Anterior cingulate cortex (tissue), 58 donors: ENCODE measurements at places on chromosomes 12 and 14.

DNA sequence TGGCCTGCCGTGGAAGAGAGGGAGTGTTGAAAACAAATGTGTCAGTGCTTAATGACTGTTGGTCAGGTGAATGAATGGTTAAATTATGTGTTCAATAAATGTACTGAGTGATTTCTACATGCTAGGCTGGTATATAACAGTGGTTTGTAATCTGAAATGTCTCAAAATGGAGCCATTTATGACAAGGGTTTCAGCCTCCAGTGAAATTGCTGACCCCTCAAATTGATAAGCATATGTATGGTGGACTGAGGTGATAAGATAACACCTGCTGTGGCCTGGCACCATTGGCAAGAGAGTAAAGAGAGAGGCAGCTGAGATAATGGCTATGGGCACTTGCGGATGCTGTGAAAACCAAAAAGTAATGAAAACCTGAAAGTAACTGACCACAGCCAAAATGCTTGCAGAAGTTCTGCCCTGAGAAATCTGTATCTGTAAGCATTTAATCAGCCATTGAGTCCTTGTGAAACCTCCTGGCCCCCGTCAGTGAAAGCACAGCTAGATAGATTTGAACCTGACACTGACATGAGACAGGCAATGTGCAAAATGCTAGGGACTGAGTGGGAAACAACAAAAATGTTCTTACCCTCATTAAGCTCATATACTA lies 1.4 kb upstream of the BCAT1 start:
- DNase-seq: no peak

DNA sequence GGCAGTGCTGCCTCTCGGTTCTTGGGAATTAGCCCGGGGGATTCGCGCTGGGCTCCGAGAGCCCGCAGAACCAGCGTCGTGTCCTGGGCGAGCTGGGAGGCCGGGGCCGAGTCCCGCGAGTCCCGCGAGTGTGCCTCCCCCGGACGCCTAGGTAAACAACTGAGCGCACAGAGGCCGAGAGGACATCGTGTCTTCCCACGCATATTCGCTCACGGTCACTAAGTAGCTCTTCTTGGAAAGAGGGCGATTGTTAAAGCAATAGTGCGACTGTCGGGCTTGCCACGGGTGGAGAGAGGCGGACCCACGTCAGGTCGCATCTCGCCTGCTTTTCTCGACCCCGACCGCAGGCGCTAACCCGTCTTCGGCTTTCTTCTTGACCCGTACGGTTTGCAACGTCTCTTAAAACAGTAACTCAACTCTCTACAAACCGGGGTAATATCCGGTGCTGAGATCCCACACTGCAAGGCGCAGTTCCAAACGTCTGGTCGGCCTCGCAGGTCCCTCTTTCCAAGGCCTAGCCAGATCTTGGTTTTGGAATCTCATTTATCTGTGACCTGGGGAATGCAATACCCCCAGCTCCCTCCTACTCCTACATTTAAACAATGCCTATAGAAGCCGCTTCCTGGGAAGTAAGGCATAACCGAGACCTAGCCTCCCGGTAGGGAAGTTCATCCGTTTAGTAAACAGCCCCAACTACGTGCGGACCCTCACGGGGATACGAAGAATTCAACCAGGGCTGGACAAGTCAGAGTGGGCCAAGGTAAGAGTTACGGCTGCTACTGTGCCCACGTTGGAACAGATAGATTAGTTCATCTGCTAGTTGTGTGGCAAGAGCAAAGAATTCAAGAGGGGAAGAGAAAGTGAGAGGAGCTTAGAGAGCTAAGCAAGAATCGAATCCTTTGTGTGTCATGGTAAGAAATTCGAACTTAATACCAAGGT lies 736 bp upstream of the PHLDA1 start:
- DNase-seq: peak; percentile 44

DNA sequence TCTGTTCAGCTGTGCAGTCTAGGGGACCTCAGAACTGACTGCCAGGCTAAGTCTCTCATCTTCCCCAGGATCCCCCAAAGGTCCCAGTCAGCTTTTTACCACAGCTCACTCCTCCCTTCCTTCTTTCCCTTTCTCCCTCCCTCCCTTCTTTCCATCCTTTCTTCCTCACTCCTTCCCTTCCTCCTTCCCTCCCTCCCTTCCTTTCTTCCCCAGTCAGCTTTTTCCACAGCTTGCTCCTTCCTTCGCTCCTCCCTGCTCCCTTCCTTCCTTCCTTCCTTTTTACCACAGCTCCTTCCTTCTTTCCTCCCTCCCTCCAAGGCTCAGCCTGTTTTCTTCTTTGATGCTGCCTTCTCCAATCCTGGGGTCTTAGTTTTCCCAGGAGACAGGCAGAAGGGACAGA lies 39.2 kb downstream of the ATG14 start:
- no peak for DNase-seq

- DNase-seq: no peak
Measured at GRCh38 chr12:62873826-62874448, 61.0 kb downstream of the PPM1H start.

- no peak for DNase-seq
Measured at GRCh38 chr12:95700316-95700785, 90.2 kb downstream of the NTN4 start.

GRCh38 chr12:115541891-115542421 lies 735.5 kb downstream of the MED13L start:
- no peak for DNase-seq

- no peak for DNase-seq
Measured at GRCh38 chr14:39028620-39029019, 74.4 kb downstream of the SEC23A start.
